ENCODE measurements at places on chromosomes 16 and 17.

GRCh38 chr17:50199211-50199802 is 2.1 kb downstream of the COL1A1 start:
- no peak for DNase-seq

GRCh38 chr16:84754353-84754856 is 54.6 kb downstream of the USP10 start:
- DNase-seq = no peak

GRCh38 chr16:59212492-59213024 is 478.4 kb upstream of the GOT2 start:
- no peak for DNase-seq

GRCh38 chr17:48995304-48995973 is 1.7 kb upstream of the IGF2BP1 start:
- DNase-seq = no peak

DNA sequence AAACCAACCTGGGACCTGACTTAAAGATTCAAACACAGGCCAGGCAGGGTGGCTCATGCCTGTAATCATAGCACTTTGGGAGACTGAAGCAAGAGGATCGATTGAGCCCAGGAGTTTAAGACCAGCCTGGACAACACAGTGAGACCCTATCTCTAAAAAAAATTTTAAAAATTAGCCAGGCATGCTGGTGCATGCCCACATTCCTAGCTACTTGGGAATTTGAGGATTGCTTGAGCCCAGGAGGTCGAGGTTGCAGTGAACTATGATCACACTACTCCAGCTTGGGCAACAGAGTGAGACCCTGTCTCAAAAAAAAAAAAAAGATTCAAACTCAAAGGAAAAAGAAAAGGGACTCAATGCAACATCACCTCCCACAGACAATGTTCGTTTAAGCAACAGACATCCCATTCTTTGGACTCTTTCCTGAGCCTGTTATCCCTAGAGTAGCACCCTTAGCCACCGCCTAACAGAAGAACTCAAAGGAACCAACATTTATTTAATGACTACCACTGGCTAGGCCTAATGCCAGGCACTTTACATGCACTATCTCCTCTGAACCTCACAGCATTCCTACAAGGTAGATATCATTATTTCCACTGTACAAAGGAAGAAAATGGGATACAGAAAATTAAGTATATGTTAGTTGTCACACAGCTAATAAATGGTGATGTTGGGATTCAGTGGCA is 12.7 kb downstream of the MYO18A start:
- DNase-seq = no peak

- DNase-seq = no peak
Observed at GRCh38 chr16:6864671-6865070, 468.0 kb upstream of the RBFOX1 start.

DNA sequence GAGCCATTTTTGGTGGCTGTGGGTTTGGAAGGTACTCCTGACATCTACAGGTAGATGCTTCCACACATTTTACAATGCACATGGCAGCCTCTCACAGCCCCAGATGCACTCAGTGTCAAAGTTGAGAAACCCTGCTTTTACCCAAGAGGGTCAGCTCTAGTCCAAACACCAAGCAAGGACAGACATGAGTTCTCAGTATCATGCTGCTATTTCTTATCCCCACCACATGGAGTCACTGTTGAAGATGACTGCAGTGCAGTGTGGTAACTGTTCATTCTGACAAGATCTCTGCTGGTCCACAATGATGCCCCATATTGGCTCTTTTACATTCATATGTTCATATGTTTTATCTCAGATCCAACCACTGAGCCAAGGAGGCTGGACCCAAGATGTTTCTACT is 50.5 kb upstream of the SALL1 start:
- no peak for DNase-seq

- no peak for DNase-seq
Observed at GRCh38 chr17:3870871-3871306, 22.0 kb downstream of the CAMKK1 start.

- DNase-seq = no peak
Observed at GRCh38 chr16:88766975-88767374, 18.0 kb downstream of the PIEZO1 start.

DNA sequence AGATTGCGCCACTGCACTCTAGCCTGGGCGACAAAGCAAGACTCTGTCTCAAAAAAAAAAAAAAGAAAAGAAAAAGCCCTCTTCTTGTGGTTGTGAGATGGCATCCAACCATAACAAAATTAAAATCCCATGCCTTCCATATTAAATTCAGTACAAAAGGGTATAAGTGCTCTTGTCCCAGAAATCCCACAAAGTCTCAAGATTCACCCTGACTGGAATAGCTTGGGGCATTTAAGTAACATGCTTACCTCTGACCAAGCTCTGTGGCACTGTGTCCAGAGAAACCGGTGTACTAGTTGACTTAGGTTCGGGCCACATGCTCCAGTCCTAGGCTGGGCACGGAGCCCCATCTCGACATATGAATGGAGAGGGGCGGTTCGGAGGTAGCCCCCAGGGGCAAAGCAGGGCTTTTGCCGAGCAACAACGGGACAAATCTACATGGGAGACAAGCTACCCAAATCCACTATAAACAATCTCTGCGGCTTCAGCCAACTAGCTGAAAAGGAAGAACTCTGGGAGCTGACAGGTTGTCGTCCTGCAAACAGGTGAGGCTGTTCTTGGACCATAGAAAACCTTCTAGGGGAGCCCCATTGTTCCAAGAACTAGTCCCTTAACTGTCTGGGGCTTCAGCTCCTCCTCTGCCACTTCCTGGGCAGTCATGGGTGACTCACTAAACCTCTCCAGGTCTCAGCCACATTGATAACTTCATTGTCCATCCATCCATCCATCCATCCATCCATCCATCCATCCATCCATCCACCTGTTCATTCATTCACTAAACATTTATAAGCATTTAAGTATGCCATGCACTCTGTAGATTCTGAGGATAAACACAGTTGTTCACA is 10.3 kb upstream of the IL4R start:
- DNase-seq = no peak

GRCh38 chr17:75754378-75755204 is 10.4 kb downstream of the GALK1 start:
- no peak for DNase-seq

DNA sequence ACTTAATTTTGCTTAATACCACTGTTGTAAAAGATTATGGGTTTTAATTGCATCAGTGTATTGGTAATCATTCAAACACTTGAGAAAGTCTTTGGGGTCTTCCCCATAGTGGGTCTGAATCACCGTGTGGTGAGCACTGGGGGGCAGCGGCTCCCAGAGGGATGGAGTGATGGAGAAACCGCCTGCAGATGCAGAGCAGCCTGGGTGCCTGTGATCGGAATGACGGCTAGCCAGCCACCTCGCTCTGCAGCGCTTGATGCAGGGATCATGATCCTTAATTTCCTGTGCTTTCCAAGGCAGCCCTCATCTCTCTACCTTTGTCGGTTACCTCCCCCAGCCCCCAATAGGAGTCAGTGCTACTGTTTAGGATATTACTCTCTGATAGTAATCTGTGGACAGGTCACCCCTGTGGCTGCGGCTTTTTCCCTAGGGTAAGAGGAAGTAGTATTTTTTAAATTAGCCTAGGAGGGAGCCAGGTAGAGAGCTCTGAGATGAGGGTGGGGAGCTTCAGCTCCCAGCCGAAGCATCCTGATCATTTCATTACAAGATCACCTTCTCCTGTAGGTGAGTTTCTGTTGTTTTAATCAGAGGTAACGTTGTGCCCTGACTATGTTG is 135.6 kb downstream of the MSI2 start:
- DNase-seq = no peak

DNA sequence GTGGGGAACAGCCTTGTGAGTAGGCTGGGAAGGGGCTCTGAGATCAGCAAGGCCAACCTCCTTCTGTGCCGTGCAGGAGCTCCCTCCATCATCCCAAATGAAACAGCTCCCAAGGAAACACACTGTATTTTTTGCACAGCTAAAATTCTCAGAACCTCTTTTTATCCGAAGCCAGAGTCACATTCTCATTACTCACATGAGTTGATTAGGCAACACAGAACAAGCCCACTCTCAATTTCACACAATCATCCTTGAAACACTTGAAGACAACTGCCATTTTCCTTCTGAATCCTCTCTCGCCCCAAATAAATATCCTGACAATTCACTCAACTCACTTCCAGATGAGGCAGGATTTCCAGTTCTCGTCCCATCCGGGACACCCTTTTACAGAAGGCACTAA is 66.1 kb downstream of the MYO18A start:
- DNase-seq = no peak

DNA sequence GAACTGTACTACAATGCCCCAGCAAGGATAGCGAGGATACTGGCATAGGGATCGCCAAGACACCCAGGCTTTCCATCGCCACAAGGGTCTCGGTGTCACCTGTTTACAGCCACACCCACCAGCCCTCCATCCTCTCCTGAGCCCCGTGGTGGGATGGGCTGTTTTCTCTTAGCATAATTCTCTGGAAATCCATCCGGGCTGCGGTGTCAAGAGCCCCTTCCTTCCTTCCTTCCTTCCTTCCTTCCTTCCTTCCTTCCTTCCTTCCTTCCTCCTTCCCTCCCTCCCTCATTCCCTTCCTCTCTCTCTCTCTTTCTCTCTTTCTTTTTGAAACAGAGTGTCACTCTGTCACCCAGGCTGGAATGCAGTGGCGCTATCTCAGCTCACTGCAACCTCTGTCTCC is 36.0 kb upstream of the BAHCC1 start:
- DNase-seq = no peak

Measured in dorsolateral prefrontal cortex (tissue), 122 donors.